ENCODE measurements at places on chromosomes 2 and 18. TPM values are rescaled to one million over a fixed set of nuclear protein-coding genes. Genes with fewer than 3 reads are reported as not detected.

Gene HOXD10
- not detected for total RNA-seq

Gene CRYGD
- not detected for total RNA-seq

Gene TTR
- total RNA-seq = not detected

Gene TBC1D8
- 1.7 TPM for total RNA-seq

Gene VIT
- total RNA-seq = not detected

All from OCI-LY7 (cell line).